Fibroblast of gingiva (primary cell): ENCODE measurements at places on chromosomes 13 and 19.

DNA sequence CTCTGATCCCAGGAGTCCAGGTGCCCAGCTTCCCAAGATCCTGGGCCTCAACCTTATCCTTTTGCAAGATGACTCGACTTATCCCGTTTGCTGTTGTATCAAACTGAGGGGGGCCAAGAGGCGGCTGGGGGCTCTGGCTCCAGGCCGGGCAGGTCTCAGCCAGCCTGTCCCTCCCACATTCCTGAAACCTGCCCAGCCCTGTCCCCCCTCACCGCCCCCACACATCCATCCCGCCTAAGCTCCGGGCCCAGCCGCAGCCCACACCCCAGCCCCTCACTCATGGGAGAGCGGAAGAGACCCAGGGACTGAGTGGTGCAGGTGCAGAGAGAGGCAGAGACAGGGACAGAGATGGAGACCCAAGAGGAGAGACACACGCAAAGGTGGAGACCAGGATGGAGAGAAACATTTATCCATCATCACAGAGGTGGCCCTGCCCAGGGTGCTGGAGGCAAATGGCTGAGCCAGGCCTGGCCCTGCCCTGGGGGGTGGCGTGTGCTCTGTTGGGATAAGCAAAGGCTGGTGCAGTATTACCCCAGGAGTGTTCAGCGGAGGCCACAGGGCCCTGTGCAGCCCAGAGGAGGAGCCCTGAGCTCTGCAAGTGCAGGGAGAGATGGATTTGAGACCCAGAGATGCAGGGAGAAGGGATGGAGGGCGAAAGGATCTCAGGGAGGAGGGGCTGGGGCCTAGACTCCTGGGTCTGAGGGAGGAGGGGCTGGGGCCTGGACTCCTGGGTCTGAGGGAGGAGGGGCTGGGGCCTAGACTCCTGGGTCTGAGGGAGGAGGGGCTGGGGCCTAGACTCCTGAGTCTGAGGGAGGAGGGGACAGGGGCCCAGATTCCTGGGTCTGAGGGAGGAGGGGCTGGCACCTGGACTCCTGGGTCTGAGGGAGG lies 1.6 kb downstream of the BCAM start:
- DNase-seq: no peak

DNA sequence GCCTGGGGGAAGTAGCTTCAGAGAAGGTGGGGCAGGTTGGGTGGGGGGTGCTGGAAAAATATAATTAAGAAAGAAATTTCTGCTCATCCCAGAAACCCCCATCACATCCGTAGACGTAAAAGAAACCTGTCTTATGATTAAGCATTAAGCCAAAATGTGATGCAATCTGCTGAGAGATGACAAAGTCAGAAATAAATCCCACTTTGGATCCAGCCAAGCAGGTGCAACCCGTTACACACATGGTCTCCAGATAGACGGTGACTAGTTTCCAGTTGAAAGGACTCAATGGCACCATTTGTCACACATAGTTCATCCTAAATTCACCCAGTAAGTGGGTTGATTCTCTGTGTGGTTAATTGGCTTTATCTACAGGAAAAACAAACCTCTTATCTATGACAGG lies 34.1 kb downstream of the PSG5 start:
- DNase-seq: no peak

GRCh38 chr13:75368167-75368566 lies 113.8 kb downstream of the TBC1D4 start:
- peak; percentile 89 for DNase-seq

- DNase-seq: no peak
Measured at GRCh38 chr13:59663707-59664106, 500.0 kb downstream of the DIAPH3 start.

GRCh38 chr13:28138756-28139470 lies 568 bp downstream of the PAN3 start:
- peak; percentile 94 for DNase-seq

- DNase-seq: no peak
Measured at GRCh38 chr19:3653865-3654513, 27.4 kb upstream of the CACTIN start.

GRCh38 chr13:91630946-91631345 lies 232.5 kb downstream of the GPC5 start:
- DNase-seq: no peak

DNA sequence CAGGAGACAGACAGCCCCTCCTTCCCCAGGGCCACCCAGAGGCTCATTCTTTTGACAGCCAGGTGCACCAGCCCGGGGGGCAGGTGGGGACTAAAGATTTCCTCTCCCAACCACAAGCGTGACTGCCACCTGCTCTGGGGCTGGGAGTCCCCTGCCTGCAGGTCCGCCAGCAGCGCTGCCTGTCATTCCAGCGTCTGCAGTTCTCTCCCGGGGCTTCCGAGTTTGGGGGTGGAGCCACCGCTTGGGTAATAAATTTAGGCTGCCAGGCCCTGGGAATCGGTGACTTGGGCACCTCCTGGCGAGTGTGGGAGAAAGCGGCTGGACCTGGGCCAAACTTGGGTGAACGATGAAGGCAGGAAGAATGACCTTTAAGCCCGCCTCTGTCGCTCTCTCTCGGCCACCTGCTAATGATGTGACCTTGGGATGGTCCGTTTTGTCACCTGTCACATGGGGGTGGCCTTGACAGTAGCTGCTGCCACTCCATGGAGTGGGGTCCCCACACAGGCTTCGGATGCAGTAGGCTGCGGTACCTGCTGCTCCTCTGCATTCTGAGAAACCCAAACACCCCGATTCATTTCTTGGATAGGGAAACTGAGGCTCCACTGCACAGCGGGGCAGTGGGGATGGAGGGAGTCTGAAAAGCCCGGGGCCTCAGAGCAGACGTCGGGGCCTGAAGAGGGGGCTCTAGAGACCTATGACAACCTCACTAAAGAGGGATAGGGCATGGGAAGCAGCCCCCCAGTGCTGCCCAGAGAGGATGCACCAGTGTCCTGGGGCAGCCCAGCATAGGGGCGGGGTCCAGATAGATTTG lies 12.8 kb downstream of the FUT6 start:
- DNase-seq: peak; percentile 34

DNA sequence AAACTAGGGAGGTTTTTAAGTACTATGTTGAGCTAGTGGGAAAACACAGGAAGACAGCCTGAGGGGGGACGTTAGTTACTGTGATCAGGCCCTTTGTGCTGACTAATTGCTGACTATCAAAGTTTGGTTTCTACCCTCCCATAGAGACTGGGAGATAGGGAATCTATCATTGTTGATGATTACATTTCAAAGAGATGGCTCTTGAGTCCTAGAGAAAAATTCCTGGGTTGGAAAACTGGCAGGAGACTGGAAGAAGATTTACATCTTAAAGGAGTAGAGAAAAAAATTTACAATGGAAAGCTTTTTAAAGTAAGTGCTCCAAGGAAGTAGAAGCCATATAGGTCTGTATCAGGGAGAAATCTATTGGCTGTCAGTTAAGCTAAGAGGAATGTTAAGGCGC lies 522.0 kb upstream of the KLHL1 start:
- DNase-seq: no peak

DNA sequence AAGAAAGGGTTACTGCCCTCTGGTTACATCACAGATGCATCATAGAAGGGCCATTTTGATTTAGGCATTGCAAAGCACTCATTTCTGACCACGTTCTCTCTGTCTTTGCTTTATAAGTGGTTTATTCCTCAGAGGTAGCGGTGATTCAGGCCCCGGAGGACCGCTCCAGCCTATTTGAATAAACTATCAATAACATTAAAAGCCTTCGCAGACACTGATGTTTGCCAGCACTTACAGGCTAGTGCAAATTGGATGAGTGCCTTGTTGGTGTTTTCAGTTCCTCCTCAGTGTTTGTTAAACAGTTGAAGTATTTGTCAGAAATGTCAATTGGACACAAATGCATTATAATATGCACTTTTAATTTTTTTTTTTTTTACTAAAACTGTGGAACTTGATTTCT lies 120.2 kb downstream of the RXFP2 start:
- no peak for DNase-seq

DNA sequence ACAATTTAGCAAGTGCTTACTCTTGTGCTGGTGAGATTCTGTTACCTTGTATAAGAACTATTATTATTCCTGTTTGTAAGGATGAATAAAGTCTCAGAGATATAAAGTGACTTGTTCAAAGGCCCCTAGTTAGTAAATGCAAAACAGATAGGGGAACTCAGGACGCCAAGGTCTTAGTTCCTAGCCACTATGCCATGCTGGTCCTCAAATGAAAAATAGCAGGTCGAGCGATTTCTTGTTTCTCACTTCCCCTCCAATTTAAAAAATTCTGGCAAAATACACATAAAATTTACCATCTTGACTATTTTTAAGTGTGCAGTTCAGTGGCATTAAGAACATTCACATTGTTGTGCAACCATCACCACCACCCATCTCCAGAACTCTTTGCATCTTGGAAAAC lies 1.1 kb downstream of the TECR start:
- DNase-seq: no peak

GRCh38 chr13:113456116-113456702 lies 2.9 kb upstream of the ADPRHL1 start:
- DNase-seq: no peak

GRCh38 chr13:27961227-27962085 lies 7.7 kb downstream of the CDX2 start:
- no peak for DNase-seq

GRCh38 chr13:41742917-41743552 lies 217.9 kb downstream of the VWA8 start:
- DNase-seq: no peak
